ENCODE measurements at places on chromosomes 2 and 18.

DNA sequence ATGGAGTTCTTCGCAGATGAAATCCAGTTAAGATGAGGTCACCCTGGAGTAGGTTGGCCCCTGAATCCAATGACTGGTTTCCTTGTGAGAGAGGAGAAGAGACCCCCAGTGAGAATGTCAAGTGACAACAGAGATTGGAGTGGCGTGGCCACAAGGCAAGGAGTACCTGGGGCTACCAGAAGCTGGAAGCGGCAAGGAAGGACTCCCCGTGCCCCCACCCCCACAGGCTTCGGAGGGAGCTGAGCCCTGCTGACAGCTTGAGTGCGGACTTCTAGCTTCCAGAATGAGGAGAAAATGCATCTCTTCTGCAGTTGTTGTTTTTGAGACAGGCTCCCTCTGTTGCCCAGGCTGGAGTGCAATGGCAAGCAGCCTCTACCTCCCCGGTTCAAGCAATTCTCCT is 78.0 kb upstream of the HPCAL1 start:
- no peak for DNase-seq

DNA sequence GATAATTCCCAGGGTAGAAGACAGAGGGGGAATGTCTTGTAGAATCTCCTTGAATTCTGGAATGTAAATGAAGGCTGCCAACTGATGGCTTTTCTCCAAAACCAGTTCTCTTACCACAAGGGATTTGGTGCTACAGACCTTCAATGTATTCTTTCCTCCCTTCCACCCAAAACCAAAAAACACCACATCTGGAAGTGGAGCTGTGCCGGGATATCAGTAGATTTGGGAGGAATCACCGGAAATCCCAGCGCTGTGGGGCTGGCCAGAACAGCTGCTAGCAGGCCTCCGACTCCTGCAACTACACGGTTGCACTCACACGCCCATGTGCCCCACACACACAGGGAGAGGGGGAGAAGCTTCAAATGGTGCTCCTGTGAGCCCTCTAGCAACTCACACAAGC is 45.7 kb downstream of the RPL31 start:
- no peak for DNase-seq

- no peak for DNase-seq
Measured at GRCh38 chr2:101410746-101411145, 23.4 kb upstream of the CREG2 start.

DNA sequence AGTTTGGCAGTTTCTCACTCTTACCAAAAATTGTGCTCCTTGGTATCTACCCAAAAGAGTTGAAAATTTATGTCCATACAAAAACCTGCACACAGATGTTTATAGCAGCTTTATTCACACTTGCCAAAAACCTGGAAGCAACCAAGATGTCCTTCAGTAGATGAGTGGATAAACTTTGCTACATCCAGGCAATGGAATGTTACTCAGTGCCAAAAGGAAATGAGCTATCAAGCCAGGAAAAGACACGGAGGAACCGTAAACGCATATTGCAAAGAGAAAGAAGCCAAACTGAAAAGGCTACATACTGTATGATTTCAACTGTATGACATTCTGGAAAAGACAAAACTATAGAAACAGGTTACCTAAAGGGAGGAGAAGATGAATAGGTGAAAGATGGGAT is 36.1 kb downstream of the TMEM163 start:
- no peak for DNase-seq

GRCh38 chr2:215615067-215615802 is 179.4 kb upstream of the FN1 start:
- no peak for DNase-seq

DNA sequence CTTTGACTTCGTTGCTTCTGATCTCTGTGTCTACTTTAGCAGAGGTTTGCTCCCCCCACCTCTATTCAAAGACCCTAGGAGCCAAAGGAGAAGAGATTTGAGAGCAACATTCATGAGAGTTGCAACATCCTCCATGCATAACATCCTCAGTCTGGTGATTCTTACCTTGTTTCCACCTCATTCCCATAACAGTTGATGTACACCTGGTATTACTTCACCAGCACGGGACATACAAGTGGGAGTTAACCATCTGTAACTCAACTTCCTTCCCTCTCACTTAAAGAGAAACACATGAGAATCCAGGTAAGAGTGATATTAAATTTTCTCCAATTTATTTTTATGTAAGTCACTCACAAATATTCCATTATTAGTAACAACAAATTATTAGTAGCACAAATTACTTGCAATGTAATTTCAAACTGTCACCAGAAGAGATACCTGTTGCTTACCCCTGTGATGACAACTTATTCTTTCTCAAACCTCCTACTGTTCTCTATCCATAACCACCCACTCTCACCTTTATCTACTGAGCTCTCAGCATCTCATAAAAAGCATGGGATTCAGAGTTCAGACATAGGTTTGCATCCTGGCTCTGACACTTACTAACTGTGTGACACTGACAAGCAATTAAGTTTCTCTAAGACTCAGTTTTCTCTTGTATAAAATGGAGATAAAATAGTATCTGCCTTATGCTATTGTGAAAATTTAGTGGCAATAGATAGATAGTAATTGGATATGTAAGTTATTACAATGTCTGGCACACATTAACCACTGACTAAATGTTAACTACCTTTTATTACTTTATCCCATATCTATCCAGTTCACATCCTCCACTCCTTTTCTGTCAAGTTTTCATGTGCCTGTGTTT is 184.6 kb upstream of the SRD5A2 start:
- no peak for DNase-seq

GRCh38 chr2:179250095-179250494 is 14.5 kb downstream of the SESTD1 start:
- no peak for DNase-seq

DNA sequence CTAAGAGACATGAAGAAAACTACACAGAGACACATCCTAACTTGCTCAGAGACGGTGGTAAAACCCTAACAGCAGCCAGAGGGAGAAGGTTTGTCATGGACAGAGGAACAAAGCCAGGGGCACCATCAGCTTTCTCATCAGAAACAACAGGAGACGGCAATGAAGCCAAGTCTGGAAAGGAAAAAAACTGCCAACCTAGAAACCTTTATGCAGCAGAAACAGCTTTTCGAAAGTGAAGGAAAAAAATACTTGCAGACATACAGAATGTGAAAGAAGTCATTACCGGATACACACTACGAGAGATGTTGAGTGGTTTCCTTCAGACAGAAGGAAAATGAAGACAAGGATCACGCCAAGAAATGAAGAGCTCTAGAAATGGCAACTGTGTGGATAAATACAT is 55.9 kb downstream of the ANO7 start:
- DNase-seq: no peak

DNA sequence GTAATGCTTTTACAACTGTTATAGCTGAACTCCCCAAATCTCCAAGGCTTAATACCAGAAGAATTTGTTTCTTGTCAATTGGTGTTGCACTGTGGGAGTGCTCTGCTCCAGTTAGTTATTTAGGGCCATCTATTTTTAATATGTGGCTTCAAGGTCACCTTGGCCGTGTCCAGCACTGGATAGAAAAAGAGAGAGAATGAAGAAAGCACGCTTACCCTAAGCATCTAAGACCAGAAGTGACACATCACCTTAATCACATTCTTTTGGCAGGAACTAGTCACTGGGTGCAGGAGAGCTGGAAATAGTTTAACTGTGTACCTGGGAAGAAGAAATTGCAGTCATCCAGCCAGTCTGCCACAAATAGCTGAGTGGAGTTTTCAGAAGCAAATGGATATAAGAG is 78.8 kb downstream of the VWC2L start:
- DNase-seq: no peak

- DNase-seq: no peak
Measured at GRCh38 chr2:201621293-201621999, 21.9 kb downstream of the TMEM237 start.

GRCh38 chr2:96267159-96267971 is 1.3 kb downstream of the CIAO1 start:
- DNase-seq: no peak

- DNase-seq: no peak
Measured at GRCh38 chr18:49745045-49746014, 68.0 kb downstream of the ACAA2 start.

GRCh38 chr2:55425431-55425831 is 5.8 kb upstream of the CCDC88A start:
- no peak for DNase-seq
